ENCODE measurements at places on chromosomes 2 and 18. TPM values are rescaled to one million over a fixed set of nuclear protein-coding genes. Genes with fewer than 3 reads are reported as not detected.

DNA sequence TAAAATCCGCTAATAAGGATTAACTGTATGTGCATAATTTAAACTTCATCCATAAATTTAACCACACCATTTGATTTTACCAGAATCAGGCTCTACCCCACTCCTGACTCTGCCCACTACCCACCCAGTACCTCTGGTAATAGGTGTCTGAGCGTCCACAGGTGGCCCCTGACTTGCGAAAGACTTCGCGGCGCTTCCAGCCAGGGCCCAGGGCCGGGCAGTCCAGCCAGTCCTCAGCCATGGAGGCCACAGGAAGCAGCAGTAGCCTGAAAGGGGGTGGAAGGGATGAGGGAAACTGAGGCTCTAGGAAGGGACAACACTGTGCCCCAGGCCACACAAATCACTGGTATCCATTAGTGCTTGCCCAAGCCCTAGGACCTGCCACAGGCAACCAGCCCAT, 1.6 kb downstream of the MBD1 start:
- DNase-seq, result no peak

GRCh38 chr2:209696836-209697711, 74.6 kb upstream of the UNC80 start:
- DNase-seq, result no peak

- DNase-seq, result no peak
These were observed 19.0 kb upstream of the CCNYL1 start for GRCh38 chr2:207692206-207693065.

- DNase-seq, result no peak
These were observed 26.8 kb downstream of the RHBDD1 start for GRCh38 chr2:226862623-226863022.

- no peak for DNase-seq
These were observed 804.7 kb upstream of the PIK3C3 start for GRCh38 chr18:41150316-41150715.

The HOXD12 gene
- total RNA-seq, result not detected

The CCDC68 gene
- total RNA-seq, result 8.5 TPM

The COLEC12 gene
- 14.7 TPM for total RNA-seq

The ACVR1C gene
- 41.4 TPM for total RNA-seq

The GCG gene
- total RNA-seq, result not detected

The MXD1 gene
- 17.3 TPM for total RNA-seq

The EHBP1 gene
- 87.2 TPM for total RNA-seq
